ENCODE measurements at places on chromosomes 5 and 9. TPM values are rescaled to one million over a fixed set of nuclear protein-coding genes. Genes with fewer than 3 reads are reported as not detected.

DNA sequence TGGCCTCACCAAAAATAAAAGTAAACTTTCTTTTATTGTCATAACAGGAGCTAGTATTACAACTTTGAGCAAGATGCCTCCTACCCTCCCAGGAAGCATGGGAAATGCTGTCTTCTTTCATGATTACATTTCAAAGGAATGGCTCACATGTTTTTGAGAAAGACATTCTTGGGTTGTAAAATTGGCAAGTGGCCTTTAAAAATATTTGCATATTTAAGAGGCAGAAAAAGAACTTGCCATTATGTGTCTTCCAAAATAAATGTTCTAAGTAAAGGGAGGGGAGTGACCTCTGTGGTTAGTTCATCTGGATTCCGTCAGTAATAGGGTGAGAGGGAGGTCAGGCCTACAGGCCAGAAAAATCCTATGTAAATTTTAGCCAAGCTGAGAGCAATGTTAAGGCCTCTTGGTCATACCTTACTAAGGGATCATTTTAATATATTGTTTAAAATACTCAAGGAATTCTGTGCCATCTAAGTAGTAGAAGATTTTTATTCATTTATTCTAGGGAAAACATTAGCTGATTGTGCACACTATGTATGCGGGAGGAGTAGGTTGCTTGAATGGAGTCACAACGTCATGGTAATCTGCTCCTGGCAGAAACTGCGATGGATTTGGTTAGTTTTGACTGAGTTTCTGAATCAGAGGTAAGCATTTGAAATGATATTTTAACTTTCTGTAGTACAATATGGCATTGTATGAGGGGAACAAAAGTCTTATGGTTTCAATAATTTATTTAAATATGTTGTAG lies 1485.7 kb upstream of the CDH9 start:
- ATAC-seq = no peak

DNA sequence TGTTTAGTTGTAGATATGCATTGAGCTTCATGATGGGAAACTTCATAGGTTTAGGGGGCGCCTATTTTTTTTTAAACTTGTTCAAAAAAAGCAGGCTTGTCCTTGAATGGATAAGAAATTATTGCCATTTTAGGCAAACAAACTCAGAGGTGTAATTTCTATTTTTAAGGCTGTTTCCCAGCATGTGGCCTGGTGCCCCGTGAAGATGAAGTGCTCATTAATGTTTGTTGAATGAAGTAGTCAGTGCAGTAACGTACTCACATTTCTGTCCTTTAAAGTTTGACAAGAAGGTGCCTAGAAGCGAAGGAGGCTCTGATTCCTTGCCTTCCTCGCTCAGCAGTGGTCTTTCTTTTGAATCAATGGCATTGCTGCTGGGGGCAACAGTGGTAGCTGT lies 54.3 kb downstream of the ZNF618 start:
- ATAC-seq = no peak

DNA sequence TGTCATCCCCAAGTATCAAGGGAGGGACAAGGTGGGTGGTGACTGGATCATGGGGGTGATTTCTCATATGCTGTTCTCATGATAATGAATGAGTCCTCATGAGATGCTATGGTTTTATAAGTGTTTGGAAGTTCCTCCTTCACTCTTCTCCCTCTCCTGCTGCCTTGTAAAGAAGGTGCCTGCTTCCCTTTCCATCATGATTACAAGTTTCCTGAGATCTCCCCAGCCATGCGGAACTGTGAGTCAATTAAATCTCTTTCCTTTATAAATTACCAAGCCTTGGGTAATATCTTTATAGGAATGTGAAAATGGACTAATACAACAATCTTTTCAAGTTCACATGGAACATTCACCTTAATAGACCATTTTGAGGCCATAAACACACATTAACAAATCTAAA lies 21.5 kb upstream of the DOCK2 start:
- no peak for ATAC-seq

Gene MARCHF11
- not detected for total RNA-seq

DNA sequence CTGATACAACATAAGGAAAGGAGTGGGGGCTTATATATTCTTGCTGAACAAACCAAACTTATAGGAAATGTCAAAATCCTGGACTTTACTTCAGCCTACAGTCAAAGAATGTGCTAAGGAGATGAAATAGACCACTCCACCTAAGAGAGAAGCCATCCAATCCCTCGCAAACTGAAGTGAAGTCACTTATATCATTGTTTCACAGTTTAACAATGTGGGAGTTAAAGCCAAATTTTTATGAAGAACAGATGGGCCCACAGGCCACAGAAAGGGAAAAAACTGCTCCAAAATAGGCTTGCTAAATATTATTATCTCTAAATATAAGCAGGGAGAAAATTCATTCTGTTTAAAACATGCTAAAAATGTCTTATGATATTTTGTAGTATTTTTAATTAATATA lies 233.3 kb downstream of the GAS1 start:
- no peak for ATAC-seq

DNA sequence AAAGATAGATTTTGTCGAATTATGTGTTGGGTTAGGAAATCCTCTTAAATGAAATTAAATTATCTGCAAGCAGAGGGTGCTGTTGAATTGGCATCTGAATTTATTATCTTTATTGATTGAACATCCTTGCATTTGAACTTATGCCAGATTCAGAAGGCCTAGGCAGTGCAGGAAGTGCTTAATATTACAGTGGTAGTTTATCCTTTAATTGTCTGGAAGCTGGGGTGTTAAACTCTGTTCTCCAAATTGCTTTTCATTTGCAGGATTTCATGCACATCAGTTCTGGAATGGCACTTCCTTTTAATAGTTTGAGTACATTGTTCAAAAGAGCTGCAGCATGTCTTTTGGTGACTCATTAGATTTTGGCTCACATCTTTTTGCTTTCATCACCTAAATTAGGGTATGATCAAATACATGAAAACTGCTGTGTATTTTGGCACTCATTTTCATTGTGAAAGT lies 186.3 kb downstream of the KDM4C start:
- peak; percentile 79 for ATAC-seq

- ATAC-seq = no peak
Measured at GRCh38 chr9:76796296-76796695, 32.1 kb downstream of the PCA3 start.

- ATAC-seq = no peak
Measured at GRCh38 chr9:131959056-131959455, 120.6 kb downstream of the MED27 start.

- ATAC-seq = no peak
Measured at GRCh38 chr5:21806271-21806670, 1046.9 kb downstream of the CDH12 start.

DNA sequence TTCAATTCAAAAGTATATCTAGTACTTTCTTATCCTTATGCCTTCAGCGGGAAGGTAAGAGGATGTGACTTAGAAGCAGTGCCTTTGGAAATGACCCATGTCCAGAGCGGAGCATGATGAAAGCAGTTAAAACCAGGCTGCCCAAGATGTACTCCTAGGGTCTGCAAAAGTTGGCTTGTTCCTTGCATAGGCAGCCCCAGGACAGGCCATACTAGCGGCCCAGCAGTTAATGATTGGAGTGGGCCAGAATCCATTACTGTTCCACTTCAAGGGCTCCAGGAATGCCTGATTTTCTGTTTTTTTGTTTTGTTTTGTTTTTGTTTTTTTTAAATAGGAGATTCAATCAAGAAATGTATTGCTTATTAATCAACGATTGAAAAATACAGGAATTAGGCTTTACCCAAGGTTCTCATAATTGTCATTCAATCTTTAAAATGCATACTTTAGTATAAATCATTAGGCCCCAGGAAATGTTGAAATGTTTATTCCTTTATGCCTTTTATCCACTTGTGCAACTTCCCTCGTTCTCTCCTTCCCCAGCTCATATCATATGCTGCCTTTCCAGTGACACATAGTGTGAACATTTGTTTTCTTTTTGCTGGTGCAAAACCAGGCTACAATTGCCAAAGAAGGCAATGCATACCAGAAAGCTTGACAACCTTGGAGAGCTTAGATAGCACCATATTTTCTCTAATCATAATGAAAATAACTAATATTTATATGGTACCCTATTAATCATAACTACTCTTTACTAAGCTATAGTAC lies 190.8 kb downstream of the ARHGEF28 start:
- no peak for ATAC-seq

Gene ADCY2
- 0.12 TPM for total RNA-seq

GRCh38 chr9:93479726-93480125 lies 26.3 kb upstream of the FAM120AOS start:
- no peak for ATAC-seq

DNA sequence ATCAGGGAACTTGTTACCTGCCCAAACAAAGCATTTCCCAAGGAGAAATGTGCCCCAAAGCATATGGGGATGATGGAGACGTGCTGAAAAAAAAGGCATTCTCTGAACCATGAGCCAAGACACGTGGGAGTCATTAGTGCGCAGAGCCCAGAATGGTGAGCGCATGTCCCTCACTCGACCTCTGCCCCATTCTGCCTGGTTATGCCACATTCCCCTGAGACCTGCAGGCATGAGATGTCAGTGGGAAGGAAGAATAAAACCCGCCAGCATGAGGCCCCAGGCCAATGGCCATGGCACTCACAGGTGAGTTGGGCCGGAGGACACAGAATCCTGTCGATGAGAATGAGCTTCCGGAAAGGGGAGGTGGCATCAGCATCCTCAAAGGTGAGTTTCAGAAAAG lies 228.9 kb downstream of the CDK5RAP2 start:
- no peak for ATAC-seq

Gene IGFBPL1
- total RNA-seq = not detected

Gene BHMT
- 0.36 TPM for total RNA-seq

Gene SLC36A2
- not detected for total RNA-seq

DNA sequence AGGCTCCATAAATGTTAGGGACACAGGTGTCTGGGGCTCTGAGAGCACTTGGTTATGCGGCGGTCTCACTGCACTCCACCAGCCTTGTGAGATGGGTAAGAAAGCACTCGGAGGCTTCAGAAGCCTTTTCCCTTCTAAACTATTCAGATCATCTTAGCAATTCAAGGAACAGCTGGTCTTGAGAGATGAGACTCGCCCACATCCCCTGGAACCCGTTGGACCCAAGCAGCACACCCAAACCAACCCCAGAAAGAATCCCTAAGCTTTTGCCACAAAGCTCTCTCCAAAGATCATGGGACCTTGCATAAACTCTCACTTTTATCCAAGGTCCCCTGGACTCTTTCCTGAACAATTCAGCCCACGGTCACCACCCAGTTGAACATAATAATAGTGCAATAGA lies 90.2 kb downstream of the RAPGEF1 start:
- no peak for ATAC-seq

Gene TLR4
- total RNA-seq = 1.0 TPM

- no peak for ATAC-seq
Measured at GRCh38 chr9:101957705-101958104, 219.3 kb upstream of the GRIN3A start.

DNA sequence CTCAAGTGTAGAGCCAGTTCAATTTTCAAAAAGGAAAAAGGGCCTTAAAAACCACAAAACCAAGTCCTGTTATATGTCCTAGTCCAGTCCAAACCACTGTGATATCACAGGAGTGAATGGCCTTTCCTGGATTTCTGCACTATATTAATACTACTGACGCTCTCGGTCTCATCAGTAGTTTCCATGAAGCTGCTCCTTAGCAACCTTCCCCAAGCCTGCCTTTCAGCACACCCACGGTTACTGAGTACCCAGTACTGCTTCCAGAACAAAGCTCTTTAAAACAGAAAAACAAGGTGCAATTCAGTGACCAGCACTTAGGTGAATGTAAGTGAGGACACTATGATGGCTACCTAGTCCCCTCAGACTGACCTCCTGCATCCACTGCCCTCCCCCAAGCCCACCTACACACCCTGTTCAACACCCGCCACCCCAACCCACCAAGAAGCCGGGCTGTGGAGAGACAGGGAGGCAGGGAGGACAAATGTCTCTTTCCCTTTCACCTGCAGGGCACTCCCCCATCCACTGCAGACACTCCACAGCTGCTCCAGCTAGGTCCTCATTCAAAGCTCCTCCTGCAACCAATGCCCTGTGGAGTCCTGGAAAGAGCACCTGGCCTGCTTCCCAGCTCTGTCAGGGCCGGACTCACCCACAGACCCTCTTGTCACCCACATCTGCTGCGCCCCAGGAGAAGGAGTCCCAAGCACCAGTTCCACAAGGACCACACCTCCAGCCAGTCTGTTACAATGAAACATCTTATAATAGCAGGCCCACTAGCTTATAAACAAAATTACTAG lies 25.9 kb downstream of the PSMB7 start:
- no peak for ATAC-seq

Gene RAB24
- total RNA-seq = 31.8 TPM

DNA sequence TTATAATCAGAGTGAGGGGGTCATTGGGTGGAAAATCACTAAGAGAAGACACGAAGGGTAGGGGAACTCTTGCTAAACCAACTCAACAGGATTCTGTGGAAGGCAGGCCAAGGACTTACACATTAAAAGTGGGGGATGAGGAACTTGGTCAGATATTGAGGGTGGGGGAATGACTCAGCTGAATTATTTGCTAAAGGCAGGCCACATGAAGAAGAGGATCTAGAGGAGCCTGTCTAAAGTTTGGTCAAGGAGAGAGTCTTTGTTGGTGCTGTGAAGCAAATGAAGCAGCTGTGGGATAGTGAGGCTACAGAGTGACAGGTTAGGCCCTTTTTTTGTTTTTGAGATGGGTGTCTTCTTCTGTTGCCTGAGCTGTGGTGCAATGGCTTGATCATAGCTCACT lies 63.9 kb upstream of the SPRY4 start:
- peak; percentile 68 for ATAC-seq

GRCh38 chr5:582936-583635 lies 29.1 kb upstream of the CEP72 start:
- ATAC-seq = no peak

GRCh38 chr5:9361835-9362234 lies 184.0 kb downstream of the SEMA5A start:
- peak; percentile 70 for ATAC-seq

Gene RETREG1
- total RNA-seq = 1.5 TPM

Gene DAB2IP
- total RNA-seq = 46.0 TPM

Gene CDC42SE2
- total RNA-seq = 15.2 TPM

Gene ENHO
- 0.24 TPM for total RNA-seq

- ATAC-seq = peak; percentile 39
Measured at GRCh38 chr9:120941046-120941770, 14.6 kb upstream of the TRAF1 start.

Gene IL7R
- 1.7 TPM for total RNA-seq

DNA sequence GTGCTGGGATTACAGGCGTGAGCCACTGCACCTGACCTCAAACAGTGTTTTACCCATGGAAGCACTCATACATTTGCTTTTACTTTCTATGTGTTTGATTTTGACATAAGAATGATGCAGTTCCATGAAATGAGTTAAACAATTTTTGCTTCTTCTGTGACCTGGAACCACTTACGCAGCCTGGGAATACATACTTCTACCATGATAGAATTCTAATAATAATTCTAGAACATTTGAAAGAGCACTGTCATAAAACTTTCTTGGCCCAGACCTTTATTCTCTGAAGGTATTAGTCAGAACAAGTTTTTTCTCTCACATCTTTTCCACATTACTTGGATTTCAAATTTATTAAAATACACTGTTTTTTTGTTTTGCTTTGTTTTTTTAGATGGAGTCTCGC lies 25.3 kb upstream of the COL5A1 start:
- no peak for ATAC-seq

Gene ENTREP1
- total RNA-seq = 3.5 TPM

DNA sequence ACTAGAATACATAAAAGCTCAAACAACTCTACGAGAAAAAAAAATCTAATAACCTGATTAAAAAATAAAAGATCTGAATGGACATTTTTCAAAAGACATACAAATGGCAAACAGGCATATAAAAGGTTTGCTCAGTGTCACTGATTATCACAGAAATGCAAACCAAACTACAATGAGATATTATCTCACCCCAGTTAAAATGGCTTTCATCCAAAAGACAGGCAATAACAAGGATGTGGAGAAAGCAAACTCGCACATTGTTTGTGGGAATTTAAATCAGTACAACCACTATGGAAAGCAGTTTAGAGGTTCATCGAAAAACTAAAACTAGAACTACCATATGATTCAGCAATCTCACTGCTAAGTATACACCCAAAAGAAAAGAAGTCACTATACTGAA lies 20.8 kb downstream of the UGT3A2 start:
- no peak for ATAC-seq

Measured in esophagus mucosa (tissue), 1 donor.